Pulmonary artery endothelial cell (primary cell): ENCODE measurements at places on chromosomes 1 and 21. TPM values are rescaled to one million over a fixed set of nuclear protein-coding genes. Genes with fewer than 3 reads are reported as not detected.

Gene DNAH14
- 1.9 and 3.6 TPM in 2 replicates for total RNA-seq

- no peak for DNase-seq
Observed at GRCh38 chr1:160046494-160047110, 14.8 kb upstream of the PIGM start.

DNA sequence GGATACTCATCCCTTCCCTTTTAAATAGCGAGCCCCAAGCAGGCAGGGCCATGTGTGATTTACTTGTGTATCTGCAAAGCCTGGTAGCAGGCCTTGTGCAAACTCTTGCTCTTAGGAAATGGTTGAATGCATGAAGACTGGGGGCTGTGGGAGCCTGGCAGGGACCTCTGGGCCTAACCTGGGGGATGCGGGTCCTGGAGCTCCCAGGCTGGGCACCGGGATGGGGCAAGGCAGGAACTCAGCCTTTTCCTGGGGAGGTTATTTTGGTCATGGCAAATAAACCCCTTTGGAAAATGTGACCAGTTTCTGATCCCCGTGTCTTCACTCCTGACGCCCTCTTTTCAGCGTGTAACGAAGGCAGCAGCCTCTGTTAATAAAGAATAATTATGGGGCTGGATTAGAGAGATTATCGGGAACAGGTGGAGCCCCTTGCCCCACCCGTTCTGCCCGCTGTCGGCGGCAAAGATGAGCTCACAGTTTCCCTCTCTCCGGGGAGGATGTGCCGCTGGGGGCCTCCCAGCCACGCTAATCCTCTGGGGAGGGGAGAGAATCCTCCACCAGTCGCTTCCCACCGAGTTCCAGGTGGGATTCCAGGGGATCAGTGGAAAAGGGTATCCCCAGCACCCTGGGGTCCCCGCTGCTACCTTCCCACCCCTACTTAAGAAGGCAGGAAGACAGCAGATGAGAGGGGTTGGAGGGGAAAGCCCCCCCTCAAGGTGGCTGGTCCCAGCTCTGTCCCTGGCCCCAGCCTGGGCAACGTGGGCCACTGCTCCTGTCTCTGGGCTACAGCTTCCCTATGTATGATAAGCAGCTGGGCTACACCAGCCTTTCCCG lies 69.7 kb upstream of the WNT4 start:
- DNase-seq: no peak

DNA sequence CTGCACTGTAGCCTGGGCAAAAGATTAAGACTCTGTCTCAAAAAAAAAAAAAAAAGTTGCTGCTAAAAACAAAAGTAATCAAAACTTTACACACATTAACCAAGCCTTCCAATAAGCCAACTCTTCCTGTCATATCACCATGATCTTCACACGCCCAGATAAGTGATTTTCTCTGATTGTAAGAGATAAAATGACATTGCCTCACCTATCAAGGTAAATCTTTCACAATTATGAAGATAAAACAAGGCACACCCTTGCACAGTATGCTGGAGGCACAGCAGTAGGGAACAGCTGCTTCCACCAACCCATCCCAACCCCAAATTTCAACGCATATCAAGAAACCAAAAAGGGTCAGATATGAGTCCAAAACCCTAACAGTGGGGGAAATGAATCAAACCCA lies 8.8 kb upstream of the TIAM1 start:
- no peak for DNase-seq
